Fibroblast of skin of left biceps (primary cell): ENCODE measurements at places on chromosomes 1 and 21.

DNA sequence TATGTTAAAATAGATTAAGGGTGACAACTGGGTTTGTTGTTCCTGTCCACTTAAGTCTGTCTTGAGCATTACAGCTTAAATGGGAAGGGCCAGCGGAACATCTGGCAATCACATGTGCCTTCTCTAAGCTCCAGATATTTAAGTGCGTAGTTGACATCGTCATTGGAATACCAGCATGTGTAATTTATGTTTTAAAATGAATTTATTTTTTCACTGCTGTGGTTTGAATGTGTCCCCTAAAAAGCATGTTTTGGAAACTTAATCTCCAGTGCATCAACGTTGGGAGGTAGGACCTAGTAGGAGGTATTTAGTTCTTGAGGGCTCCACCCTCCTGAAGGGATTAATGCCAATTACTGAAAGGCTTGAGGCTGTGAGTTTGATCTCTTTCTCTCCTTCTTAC is 13.4 kb downstream of the ZCCHC17 start:
- DNase-seq: peak; percentile 43

DNA sequence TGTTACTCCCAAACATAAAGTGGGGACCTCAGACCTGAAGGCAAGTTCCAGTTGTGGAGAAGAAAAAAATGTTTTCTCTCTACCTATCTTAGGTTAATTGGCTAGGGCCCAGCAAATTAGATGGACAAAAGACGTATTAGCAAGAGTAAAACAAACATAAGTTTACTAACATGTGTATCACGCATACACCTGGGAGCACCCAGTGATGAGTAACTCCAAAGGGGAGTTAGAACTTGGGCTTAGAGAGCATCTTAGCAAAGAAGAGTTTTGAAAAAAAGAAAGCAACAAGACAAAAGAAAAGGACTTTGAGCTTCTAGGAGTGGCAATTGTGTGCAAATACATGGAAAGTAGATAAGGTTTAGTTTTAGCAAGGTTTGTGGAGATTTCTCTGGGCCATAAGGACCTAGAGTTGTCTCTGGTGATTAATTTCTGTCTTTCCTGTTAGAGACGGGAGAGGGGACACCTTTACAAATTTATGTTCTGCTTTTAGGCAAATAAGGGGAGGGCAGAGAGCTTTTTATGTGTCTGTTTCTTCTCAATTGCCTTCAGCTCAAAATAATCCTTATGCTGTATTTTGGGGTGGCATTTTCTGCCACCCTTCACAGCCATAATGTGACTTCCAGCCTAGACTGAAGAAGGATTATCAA is 76.7 kb upstream of the PTGFRN start:
- no peak for DNase-seq

- no peak for DNase-seq
Measured at GRCh38 chr21:31518580-31518979, 140.9 kb upstream of the SOD1 start.

DNA sequence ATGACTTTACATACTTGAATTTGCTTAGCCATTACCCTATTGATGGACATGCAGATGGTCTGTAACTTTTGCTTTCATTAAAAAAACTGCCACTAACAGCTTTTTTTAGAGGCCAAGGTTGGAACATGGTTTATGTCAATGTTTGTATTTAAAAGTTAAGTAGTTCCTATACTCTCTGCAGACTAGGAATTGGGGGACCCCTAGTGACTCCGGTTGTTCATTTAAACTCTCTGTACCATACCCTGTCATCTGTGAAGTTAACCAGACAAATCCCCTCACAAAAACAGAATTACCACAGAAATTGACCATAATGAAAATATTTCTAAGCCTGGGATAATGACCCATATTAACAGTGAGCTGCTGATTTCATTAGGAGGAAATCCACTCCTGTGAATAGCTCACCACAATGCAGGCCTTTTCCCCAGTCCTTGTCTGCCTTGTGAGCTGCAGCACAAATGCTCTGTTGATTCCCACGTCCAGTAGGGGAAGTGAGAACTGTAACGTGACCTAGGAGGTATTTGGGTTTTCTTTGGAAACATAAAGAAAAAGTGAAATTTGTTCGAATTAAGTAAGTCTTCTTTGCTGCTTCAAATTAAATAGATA is 30.2 kb upstream of the CD101 start:
- no peak for DNase-seq

GRCh38 chr1:35603468-35603867 is 30.4 kb downstream of the TFAP2E start:
- no peak for DNase-seq

DNA sequence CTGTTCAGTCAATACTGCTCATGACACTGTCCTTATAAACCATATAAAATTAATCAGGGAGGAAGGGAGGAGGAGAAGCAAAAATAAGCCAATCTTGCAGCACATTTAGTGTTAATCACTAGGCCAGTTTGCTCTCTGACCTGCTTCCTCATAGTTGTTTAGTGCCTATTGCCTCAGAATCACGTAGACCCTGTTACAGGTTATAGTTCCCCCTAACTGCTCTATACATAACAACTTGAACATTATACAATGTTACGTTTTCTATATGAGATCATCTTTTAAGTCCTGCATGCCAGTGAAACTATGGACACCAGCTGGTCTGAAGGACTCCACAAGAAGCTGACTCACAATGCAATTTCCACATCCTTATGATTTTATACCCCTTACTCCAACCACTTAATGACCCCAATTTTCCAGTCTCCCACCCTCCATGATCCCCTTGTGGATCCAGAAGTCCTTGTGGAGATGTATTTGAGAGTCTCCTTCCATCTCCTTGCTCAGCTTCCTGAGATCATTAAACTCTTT is 34.9 kb upstream of the TACSTD2 start:
- DNase-seq: no peak

DNA sequence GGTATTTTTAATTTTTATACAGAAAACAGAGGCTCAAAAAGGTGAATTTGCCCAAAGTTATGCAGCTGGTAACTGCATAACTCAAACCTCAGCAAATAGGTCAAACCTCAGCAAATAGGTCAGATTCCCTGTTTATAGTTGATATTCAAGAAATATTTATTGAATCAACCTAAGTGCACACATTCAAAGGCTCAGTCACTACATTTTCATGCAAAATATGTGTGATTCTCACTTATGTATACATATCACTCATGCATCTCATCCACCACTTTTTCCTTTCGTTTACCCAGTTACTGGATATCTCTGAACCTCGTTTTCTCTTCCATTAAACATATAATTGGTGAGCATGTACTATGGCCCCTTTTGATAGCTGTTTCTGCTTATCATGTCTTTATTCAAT is 158.3 kb upstream of the C1orf21 start:
- DNase-seq: no peak

GRCh38 chr1:208254376-208254775 is 10.2 kb upstream of the PLXNA2 start:
- DNase-seq: no peak

GRCh38 chr1:22207511-22208267 is 64.8 kb upstream of the WNT4 start:
- no peak for DNase-seq

DNA sequence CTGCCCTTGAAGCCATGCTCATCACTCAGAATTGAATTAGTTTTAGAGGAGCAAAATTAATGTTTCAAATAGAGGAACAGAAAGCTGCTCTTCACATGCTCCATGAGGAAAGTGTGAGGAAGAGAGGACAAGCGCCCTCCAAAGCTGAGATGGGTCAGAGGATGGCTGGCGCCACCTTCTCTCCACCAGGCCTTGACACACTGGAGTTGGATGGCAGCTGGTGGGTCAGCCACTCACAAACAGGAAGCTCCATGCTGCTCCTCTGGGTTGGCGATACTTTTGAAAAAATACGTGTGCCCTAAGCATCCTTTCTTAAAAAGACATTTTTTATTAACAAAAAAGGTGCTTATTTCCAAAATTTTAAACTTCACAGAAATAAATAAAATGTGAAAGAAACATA is 3.1 kb upstream of the CD2 start:
- DNase-seq: no peak

DNA sequence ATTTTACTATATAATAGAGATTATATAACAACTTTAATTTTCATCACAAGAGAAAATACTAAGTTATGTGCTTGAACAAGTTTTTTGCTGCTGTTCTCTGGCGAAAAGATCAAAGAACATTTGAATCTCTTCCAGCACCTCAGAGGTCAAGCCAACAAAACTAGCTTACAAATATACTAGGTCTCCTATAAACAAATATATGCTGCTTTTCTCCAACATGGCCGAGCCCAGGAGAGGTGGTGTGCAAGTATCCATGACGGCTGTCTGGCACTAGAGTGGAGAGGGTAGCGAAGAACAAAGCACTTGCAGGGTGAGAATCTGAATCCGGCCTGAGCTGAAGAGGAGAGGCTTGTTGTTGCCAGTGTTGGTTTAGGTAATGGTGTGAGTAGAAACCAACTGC is 7.5 kb upstream of the FMO3 start:
- DNase-seq: no peak

GRCh38 chr1:205760606-205761005 is 10.6 kb upstream of the NUCKS1 start:
- DNase-seq: no peak

GRCh38 chr1:201311356-201312011 is 28.2 kb downstream of the PKP1 start:
- no peak for DNase-seq

- no peak for DNase-seq
Measured at GRCh38 chr1:233704898-233705723, 91.2 kb downstream of the KCNK1 start.

GRCh38 chr21:39479814-39480182 is 28.0 kb downstream of the SH3BGR start:
- DNase-seq: no peak

DNA sequence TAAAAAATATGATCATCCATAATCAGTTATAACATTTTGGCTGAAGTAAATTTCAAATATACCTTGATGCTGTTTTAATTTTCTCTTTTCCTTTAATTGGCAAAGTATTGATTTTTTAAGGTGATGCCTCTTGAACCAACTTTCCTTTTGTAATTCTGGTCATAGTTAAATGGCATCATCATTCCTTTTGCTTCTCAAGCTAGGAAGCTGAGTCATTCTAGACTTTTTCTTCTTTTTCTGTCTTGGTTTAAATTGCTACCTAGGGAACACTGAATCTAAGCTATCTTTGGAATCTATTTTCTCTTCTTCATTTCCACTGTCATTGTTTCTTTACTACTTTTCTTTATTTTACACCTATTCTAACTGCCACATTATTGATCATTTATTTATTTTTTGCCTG is 162.7 kb downstream of the HMCN1 start:
- DNase-seq: no peak

GRCh38 chr1:93672069-93672468 is 9.6 kb downstream of the BCAR3 start:
- no peak for DNase-seq

GRCh38 chr1:32361674-32362473 is 411 bp downstream of the FAM229A start:
- no peak for DNase-seq
